ENCODE measurements at places on chromosomes 4 and X. TPM values are rescaled to one million over a fixed set of nuclear protein-coding genes. Genes with fewer than 3 reads are reported as not detected.

The CFAP47 gene
- not detected for total RNA-seq

The ADGRA3 gene
- total RNA-seq: 28.4 TPM

The PHEX gene
- not detected for total RNA-seq

The PNMA3 gene
- total RNA-seq: 0.95 TPM

The PRKG2 gene
- total RNA-seq: 17.6 TPM

DNA sequence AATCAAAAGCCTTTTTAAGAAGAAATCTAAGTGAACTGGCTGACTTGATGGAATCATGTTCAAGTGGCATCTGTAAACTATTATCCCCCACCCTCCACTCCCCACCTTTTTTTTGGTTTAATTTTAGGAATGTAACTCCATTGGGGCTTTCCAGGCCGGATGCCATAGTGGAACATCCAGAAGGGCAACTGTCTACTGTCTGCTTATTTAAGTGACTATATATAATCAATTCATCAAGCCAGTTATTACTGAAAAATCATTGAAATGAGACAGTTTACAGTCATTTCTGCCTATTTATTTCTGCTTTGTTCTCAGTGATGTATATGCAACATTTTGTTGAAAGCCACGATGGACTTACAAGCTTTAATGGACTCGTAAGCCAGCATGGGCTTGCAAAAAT lies 162.3 kb downstream of the STIM2 start:
- no peak for DNase-seq

- no peak for DNase-seq
These were observed 253.2 kb downstream of the PDHA2 start for GRCh38 chr4:96093057-96093456.

GRCh38 chrX:139085404-139085803 lies 373.9 kb upstream of the FGF13 start:
- DNase-seq: no peak

- no peak for DNase-seq
These were observed 74.5 kb upstream of the PAQR3 start for GRCh38 chr4:79013756-79014155.

DNA sequence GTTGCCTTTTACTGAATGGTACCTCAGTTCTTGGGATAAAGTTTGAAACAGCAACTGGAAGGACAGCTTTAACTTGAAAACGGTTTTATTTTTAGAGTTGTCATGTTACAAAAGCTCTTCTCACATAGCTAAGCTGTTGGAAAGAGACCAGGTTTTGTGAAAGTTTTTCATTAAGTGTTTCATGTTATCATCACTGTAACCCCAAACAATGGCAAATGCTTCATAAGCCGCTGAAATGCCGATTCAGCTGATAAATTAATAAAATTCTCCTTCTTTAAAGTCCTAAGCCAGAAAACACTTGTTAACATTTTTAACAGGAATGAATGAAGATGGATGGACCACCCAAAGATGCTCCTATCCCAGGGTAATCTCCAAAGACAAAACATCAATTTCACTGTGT lies 76.1 kb upstream of the IRF2 start:
- no peak for DNase-seq

DNA sequence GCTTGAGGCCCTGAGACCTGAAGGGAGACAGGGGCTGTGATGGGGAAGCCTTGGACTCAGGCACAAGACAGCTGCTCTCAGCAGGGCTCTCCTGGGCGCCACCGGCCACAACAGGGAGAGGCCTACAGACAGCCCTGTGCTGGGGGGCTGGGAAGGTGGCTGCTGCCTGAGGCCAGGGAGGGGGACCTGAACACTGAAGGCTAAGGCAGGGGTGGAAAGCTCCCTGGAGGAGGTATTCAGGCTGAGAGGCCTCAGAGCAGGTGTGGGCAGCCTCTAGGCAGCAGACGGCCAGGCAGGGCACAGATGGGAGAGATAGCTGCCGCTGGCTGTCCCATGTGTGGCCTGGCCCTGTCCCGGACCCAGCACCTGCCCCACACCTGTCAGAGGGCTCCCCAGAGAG lies 33.0 kb downstream of the TACC3 start:
- no peak for DNase-seq

DNA sequence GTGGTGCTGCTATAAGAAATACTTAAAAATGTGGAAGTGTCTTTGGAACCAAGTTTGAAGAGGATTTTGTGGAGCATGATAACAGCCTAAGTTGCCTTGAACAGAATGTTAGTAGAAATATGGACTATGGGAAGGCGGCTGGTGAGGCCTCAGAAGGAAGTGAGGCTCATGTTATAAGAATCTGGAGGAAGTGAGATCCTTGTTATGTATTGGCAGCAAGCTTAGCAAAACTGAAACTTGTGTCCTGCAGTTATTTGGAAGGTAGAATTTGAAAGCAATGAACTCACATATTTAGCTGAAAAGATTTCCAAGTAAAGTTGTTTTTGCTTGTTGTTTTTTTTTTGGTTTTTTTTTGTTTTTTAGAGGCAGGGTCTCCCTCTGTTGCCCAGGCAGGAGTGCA lies 13.6 kb upstream of the MED14 start:
- DNase-seq: no peak

DNA sequence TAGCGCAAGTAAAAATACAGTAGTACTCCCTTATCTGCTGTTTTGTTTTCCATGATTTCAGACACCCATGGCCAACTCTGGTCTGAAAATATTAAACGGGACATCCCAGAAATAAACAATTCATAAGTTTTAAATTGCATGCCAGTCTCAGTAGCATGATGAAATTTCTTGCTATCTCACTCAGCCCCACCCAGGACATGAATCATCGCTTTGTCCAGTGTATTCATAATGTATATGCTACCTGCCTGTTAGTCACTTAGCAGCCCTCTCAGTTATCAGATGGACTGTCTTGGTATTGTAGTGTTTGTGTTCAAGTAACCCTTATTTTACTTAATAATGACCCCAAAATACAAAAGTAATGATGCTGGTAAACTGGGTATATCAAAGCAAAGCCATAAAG lies 158.2 kb upstream of the DDIT4L start:
- DNase-seq: no peak

DNA sequence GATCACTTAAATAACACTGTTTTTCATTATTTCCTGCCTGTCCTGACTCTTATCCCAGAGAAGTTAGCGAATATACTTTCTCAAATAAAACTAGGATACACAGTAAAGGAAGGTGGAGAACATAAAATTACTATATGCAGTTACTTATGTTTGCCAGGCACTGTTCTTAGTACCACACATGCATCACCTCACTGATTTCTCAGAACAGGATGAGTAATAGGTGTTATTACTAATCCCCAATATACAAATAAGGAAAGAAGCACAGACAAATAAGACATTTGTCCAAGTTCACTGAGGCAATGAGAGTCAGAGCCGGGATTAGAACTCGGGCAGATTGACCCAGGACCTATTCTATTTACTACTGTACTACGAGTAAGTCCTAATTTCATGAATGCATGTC lies 91.7 kb downstream of the CORIN start:
- DNase-seq: no peak

Measured in right cardiac atrium (tissue), 5 donors.